Fibroblast of the conjunctiva (primary cell): ENCODE measurements at places on chromosomes 2 and 18.

- no peak for DNase-seq
Observed at GRCh38 chr18:13910986-13911385, 4.3 kb downstream of the MC2R start.

GRCh38 chr2:194166818-194167217 lies 1490.2 kb upstream of the SLC39A10 start:
- DNase-seq: peak; percentile 12

- peak; percentile 42 for DNase-seq
Observed at GRCh38 chr2:35410431-35411061, 945.0 kb upstream of the CRIM1 start.

DNA sequence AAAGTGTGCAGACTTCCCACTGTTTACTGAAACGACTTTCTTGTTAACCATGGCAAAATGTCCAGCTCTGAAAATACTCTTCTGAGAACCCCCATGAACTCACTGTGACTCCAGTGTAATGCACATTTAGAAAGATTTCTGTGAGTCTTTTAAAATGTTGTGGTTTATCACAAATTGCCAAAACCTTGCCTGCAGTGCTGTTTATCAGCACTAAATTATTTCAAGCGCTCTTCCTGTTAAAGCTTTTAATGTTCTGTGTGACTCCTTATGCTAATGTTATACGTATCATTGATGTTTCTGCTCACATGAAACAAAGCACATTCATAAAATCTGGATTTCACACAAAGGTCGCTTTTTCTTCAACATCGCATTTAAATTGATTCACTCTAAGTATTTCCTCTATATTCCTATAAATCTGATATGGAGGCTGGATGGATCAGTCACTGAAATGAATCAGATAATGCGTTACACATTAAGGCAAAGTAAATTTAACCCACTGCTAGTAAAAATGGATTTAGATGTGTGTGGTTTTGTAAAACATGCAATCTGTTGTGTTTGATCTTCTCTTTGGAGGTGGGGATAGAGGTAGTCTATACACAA lies 521.2 kb downstream of the NYAP2 start:
- DNase-seq: no peak

GRCh38 chr2:211591426-211591825 lies 947.2 kb downstream of the ERBB4 start:
- no peak for DNase-seq

DNA sequence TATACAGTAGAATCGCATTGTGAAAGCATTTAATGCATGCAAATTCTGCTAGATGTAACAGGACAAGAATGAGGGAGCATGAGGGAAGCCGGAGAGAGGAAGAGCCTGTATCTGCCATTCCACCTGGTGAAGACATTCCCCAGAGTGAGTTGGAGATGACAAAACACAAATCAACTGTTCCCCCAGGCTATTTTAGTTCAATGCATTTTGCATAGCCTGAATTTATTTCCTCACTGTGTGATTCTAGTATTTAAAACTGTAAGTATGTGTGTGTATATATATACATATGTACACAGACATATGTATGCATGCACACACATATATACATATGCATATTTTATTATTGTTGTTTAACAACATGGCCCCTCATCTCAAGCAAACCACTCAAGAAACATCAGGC lies 54.7 kb downstream of the CCDC68 start:
- no peak for DNase-seq

- DNase-seq: no peak
Observed at GRCh38 chr2:1721706-1722646, 22.3 kb downstream of the PXDN start.

DNA sequence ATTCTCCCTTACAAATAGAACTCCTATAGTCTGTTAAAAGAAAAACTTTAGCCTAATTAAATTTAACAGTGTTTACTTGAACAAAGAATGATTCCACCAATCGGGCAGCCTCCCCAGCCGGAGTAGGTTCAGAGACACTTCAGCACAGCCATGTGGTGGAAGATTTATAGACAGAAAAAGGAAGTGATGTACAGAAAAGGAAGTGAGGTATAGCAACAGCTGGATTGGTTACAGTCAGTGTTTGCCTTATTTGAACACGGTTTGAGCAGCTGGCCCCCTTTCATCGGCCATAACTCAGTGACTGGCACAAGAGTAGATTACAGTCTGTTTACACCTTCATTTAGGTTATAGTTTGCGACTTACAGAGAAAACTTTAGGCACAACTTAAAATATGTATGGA lies 2.1 kb upstream of the SKA1 start:
- DNase-seq: no peak

- DNase-seq: no peak
Observed at GRCh38 chr2:67727623-67728022, 330.5 kb downstream of the ETAA1 start.

- DNase-seq: peak; percentile 86
Observed at GRCh38 chr2:216596236-216596979, 36.8 kb upstream of the IGFBP2 start.

GRCh38 chr18:59917422-59917821 lies 17.6 kb downstream of the PMAIP1 start:
- DNase-seq: no peak

DNA sequence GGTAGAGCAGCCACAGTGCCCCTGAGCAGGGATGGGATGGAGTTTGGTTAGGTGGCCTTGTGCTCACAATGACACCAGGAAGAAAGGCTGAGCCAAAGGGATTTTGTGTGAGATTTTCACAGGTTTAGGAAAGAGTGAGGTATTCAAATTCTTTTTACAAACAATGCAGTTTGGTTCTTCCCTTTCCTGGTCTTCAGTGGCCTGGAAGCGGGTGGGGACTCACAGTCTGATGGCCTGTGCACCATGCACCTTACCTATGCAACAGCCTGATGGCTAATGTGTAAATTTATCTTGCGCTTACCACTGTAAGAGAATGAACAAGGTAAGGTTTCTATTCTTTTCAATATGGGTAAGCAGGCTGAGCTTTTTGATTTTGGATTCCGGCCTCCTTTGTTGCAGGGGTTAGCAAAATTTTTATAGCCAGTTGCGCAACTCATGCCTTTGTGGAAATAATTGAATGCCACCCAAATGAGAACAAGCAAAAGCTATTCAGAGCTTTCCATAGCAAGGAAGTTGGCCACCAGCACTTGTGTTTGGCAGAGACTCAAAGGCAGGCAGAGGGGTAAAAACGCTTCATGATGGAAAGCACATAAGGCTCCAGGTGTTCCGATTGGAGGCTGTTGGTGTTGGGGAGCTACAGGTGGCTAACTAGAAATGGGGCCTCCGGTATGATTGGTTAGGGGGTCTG lies 23.8 kb upstream of the IL1R2 start:
- DNase-seq: peak; percentile 41

DNA sequence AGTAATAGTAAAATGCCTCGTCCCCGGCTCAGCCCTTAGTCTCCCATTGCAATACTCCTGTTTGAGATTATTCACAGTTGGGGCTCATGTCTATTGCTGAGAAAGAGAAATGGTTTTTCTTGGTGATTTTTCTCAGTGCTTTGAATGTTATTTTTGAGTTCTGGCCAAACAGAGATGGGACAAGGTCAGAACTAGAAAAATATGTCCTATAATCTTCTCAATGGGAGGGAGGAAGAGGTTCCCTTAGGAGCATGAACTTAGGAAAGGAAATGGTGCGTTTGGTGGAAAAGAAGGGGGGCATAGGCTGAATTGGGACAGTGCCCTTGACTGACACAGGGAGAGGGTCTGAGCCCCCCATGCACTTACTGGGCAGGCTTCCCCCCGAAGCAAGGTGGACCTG lies 133.8 kb downstream of the AGAP1 start:
- no peak for DNase-seq

- no peak for DNase-seq
Observed at GRCh38 chr2:202014759-202015211, 18.9 kb upstream of the FZD7 start.

- DNase-seq: no peak
Observed at GRCh38 chr2:188588235-188588634, 296.6 kb downstream of the GULP1 start.

GRCh38 chr2:118103951-118104940 lies 16.0 kb downstream of the INSIG2 start:
- DNase-seq: no peak

GRCh38 chr2:240462073-240462706 lies 26.7 kb downstream of the GPC1 start:
- no peak for DNase-seq

DNA sequence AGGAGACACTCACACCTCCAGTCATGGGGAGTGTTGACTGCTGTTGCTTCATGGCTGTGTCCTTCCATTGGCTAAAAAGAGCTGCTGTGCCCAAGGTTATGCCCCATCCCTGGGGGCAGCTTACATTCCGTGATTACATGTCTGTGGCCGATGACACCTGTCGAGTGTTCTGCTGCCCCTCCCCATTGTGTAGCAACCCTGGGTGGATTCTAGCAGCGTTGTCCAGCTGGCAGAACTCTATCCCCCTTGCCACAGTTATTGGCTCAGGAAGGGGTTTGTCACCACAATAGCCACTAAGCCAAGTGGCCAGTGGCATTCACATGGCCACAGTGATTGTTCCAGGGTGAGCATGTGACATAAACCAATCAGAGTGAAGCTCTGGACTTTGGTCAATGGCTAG lies 11.6 kb upstream of the PDIA6 start:
- no peak for DNase-seq

GRCh38 chr2:236904389-236905263 lies 181.1 kb upstream of the COPS8 start:
- DNase-seq: no peak

GRCh38 chr18:48127606-48128005 lies 197.1 kb upstream of the SMAD2 start:
- no peak for DNase-seq

DNA sequence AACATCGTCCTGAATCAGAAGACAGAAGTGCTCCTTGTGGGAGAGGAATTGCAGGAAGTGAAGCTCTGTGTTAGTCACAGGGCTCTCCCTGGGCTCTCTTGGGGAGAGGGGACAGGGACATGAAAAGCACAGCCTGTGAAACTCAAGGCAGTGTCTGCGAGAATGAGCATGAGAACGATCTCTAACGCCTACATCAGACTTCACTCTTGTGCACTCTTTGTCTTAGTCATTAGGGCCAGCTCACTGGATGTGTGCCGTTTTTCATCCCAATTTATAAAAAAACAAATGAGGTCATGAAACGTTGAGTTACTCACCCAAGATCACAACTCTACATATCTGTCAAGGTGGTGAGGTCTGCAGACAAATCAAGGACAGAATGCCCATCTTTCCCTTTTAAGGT lies 27.0 kb upstream of the TWIST2 start:
- no peak for DNase-seq

DNA sequence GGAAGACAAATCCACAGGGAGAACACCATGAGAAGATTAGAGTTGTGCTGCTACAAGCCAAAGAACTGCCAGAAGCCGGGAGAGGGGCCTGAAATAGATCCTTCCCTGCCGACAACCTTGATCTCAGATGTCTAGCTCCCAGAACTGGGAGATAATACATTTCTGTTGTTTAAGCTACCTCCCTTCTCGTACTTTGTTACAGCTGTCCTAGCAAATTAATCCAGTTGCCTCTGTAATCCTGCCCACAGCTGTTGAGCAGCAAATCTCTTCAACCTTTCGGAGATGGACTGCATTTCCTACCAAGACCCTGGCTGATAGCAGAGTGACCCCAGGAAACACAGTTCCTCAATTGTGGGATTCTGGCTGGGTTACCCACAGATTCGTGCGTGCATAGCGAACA lies 2.6 kb upstream of the TBC1D8 start:
- no peak for DNase-seq

DNA sequence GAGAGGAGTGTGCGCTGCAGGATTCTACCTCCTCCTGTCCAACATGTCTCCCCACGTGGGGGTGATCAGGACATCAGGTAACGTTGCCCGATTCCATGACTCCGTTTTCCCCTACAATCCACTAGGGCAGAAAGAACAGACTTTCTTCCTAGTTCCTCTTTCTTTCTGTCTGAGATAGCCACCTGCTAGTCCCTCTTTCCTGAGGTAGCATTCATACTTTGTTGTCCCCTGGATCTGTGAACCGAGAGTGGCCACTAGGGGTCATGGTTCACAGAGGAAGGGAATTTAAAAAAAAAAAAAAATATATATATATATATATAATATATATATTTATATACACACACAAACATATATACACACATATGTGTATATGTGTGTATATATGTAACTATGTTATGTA lies 210.0 kb upstream of the ZNF521 start:
- no peak for DNase-seq

GRCh38 chr2:46552079-46552478 lies 72.7 kb downstream of the TMEM247 start:
- no peak for DNase-seq

- peak; percentile 48 for DNase-seq
Observed at GRCh38 chr2:72770879-72771461, 54.9 kb downstream of the EXOC6B start.

DNA sequence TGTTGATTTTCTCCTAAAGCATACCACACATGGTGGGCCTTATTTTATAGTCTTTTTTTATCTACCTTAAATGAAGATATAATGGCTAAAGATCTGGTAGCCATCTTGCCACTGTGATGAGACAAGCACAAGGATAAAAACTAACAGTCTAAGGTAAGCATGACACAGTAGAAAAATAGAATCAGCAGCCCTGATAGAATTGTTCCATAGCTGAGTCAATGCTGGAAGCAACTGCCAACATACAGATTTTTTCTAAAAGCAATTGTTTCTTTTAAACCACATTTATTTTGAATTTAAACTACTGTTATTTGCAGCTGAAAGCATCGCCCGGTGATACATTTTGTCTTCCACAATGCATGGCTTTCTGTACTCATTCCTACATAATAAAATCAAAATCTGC lies 1091.5 kb upstream of the CHAC2 start:
- DNase-seq: no peak

DNA sequence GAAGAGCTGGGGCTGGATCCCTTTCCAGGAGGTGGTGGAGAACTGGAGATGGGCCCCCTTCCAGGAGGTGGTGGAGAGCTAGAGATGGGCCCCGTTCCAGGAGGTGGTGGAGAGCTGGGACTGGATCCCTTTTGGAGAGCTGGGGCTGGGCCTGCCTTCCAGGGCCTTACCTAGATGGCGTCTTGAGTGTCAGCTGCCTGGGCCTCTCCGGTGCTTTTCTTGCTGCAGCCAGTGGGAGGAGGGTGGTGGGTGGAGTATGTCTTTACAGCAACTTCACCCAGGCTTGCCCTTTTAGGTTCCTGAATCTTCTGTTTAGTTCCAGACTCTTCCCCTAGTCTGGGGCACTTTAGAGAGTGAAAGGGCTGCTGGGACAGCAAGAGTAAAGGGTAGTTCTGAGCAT lies 19.1 kb upstream of the TXNDC2 start:
- no peak for DNase-seq

- no peak for DNase-seq
Observed at GRCh38 chr2:64145714-64146113, 1.5 kb upstream of the PELI1 start.
